NCI-H226 (cell line): ENCODE measurements at places on chromosomes 16 and 17.

- no peak for DNase-seq
Measured at GRCh38 chr17:72545766-72546165, 424.9 kb downstream of the SOX9 start.

- DNase-seq: no peak
Measured at GRCh38 chr17:74607221-74607620, 15.1 kb upstream of the CD300LD start.

DNA sequence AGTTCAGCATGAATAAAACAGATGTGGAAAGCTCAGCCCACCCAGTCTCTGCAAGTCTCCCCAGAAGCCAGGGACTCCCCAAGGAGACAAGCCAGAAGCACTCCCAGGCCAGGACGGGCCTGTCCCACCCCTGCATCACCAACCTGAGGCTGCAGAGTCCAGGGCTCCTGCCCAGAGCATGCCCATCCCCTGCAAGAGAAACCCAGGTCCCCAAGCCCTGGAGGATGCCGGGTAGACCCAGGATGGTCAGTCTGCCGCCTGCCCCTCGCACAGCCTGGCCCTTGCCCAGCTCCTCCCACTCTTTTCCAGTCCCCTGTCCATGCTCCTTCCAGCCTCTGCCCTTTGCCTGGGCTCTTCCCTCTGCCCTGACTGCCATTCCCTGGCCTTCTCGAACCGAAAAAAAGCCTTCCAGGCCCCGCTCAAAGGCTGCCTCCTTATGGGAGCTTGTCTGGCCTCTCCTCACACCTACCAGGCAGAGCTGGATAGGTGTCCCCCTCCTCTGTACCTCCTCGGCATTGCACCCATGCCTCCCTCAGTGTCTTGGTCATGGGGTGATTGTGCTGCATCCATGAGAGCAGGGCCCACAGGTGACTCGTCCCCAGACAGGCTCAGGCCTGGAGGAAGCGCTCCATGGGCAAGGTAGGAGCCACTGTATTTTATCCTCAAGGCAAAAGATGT lies 44.8 kb downstream of the BEAN1 start:
- no peak for DNase-seq

DNA sequence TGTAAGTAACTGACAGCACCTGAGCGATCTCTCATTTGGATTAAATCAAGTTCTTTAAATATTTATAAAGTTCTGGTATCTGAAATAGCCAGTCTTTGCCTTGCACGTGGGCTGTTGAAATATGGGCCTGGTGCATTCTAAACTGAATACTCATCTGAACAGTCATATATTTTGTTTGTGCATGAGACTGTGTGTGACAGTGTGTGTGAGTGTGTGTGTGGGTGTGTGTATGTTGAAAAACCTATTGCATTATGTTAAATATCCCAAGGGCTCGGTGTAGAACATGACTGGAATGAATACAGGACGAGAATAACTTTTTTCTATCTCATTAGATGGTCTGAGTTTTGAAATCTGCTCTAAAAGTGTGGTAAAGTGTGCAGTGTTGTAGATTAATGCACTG lies 82.4 kb upstream of the TOX3 start:
- no peak for DNase-seq
